ENCODE measurements at places on chromosomes 2 and 18.

GRCh38 chr2:12287220-12287751 is 429.4 kb upstream of the TRIB2 start:
- DNase-seq, result no peak

- DNase-seq, result no peak
Measured at GRCh38 chr18:50111398-50111797, 83.5 kb downstream of the MYO5B start.

DNA sequence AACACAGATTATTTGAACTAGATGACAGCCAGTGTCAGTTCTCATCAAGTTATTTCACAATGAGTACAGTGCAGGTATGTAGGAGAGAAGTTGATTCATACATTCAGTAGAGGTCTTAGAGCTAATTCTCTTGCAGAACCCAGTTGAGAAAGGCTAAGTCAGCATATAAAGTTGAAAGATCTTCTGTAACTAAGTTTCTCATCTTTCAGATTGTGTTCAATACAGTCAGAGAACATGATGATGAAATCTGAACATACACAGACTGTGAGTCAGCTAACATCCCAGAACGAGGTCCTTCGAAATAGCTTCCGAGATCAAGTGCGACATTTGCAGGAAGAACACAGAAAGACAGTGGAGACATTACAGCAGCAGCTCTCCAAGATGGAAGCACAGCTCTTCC is 41.9 kb upstream of the LIMS1 start:
- no peak for DNase-seq

- peak; percentile 73 for DNase-seq
Measured at GRCh38 chr2:46534589-46534988, 55.2 kb downstream of the TMEM247 start.

GRCh38 chr2:143110758-143111428 is 18.3 kb upstream of the ARHGAP15 start:
- peak; percentile 84 for DNase-seq

DNA sequence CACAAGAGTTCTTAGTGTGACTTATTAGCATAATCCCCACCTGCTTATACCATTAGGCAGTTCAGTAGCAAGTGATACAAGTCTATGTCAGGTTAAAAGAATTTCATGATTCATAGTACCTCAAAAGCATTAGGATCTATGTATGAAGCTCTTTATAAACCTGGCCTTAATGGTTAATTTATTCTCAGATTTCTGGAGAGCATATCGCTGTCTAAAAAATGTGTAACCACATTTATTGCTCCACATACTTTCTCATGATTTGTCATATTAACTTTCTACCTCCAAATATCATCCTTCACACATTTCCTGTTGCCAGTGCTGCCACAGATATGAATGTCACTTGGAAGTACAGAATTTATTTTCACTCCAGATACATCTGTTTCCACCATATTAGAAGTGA is 332.8 kb upstream of the MAP2 start:
- DNase-seq, result no peak

GRCh38 chr2:24007693-24008092 is 2.2 kb upstream of the MFSD2B start:
- DNase-seq, result no peak

DNA sequence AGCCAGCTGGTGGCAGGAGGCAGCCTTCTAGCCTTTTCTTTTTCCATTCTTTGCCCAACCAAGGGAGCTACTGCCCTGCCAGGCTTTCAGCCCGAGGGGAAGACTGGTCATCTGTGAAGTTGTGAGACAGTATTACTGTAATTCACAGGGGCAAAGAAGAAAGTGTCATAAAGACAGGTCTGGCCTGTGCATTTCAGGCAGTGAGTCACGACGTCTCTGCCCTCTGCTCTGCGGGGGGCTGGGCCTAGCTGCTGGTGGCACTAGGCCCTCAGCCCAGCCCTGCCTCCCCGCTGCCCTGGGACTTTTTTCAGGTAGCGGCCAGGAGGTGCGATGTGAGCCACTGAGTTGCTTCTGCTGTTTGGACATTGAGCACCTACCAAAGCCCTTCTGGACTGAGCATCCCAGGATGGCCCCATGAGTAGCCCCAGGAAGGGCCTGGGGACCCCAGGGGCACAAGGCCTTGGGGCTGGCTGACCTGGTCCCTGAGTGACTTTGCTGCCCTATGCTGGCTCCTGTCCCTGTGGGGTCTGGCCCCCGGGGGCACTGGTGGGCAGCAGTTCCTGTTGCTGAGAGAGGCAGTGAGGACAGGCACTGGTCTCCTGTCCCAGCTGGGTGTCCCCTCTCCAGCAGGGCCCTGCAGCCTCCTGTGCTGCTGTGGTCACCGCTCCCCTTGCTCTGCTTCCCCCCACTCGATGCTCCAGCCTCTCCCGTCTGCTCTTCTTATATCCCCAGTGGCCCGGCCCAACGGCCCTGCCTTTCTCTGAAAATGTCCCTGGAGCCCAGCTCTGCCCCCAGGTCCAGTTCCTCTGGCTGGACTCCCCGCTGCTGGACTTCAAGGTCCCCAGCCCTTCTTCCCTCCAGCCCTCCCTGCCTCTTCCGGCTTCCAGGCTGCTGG is 7.0 kb downstream of the INHBB start:
- no peak for DNase-seq

GRCh38 chr2:166360906-166361305 is 14.8 kb downstream of the SCN9A start:
- DNase-seq, result no peak

- DNase-seq, result no peak
Measured at GRCh38 chr18:55149994-55150393, 190.7 kb upstream of the CCDC68 start.

- peak; percentile 21 for DNase-seq
Measured at GRCh38 chr2:71452565-71452964, 796 bp upstream of the DYSF start.

DNA sequence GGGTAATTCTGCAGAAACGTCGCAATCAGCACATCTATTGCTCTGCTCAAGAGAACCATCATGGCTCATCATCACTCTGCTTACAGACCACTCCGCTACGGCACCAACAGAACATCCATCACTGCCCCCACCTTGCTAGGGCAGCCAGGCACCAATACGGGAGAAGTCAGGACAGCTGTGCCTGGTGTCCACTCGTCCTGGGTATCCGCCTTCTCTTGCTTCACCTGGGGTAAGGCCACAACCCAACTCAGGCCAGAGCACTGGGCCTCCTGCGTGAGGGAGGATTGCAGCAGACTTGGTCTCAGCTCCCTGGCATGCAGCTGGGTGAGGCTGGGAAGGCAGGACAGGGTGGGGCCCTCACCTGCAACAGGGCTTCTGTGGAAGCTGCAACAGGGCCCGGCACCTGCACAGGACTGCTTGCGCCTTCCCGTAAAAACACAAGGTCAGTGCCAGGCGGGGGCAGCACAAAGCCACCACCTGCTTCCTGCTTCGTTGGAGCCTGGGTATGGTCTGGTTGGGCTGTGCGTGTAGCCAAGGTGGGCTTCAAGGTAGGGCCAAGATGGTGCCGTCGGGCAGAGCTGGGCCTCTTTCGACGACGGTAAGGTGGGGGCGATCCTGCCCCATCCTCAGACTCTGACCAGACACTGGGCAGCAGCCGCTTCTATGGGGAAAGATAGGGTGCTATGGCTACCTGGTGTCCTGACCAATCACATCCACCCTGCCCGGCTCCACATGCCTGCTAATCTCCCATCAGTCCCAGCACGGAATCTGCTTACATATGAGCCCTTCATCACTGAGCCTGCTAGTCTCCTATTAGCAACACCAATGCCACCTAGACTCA is 7.1 kb upstream of the CFAP53 start:
- no peak for DNase-seq

GRCh38 chr18:59501920-59502273 is 142.8 kb upstream of the LMAN1 start:
- DNase-seq, result no peak

- no peak for DNase-seq
Measured at GRCh38 chr18:13446024-13446423, 227.5 kb downstream of the LDLRAD4 start.

DNA sequence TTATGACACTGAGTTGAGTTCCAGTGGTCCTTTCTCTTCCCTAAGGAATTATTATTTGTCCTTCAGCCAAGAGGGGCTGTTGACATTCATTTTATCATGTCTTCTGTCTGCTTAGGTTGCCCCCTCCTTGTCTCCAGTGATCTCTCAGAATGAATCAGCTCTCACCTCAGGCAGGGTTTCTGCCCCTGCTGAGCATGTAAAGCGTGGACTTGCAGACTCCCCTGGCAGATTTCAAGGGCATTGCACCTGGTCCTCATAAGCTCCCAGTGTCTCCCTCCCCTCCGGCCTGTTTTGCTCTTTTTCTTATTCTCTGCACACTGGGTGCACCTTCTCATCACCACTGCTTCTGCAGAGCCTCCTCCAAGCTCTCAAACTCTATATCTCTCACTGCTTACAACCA is 188.4 kb downstream of the KCNS3 start:
- no peak for DNase-seq

GRCh38 chr2:98280376-98281102 is 65.7 kb upstream of the CNGA3 start:
- DNase-seq, result no peak

Data from B cell (primary cell).